Thoracic aorta (tissue), 2 donors: ENCODE measurements at places on chromosomes 1 and 21.

GRCh38 chr1:117623141-117623540 is 17.3 kb downstream of the TENT5C start:
- no peaks in the 10 kb centered on the region for H3K27me3 ChIP-seq
- no peak for DNase-seq
- H3K4me3 ChIP-seq = no peak overlapping the region

- H3K4me1 ChIP-seq = no peaks in the 10 kb centered on the region
- no peak for DNase-seq
- no peak overlapping the region for H3K27ac ChIP-seq
Observed at GRCh38 chr1:20440785-20441200, 45.2 kb downstream of the CAMK2N1 start.

GRCh38 chr1:236523704-236524141 is at the start of gene LGALS8:
Gene LGALS8 (plus strand): TSS chr1:236523982. CDS start chr1:236526071, 2,089 bp downstream.
- H3K4me1 ChIP-seq = peaks cover 14% of the 10 kb centered on the region
- peaks cover 7% of the 10 kb centered on the region for H3K36me3 ChIP-seq
- peak within 1 kb of the TSS; percentile 95 for H3K4me3 ChIP-seq
- no peaks in the 10 kb centered on the region for H3K27me3 ChIP-seq

DNA sequence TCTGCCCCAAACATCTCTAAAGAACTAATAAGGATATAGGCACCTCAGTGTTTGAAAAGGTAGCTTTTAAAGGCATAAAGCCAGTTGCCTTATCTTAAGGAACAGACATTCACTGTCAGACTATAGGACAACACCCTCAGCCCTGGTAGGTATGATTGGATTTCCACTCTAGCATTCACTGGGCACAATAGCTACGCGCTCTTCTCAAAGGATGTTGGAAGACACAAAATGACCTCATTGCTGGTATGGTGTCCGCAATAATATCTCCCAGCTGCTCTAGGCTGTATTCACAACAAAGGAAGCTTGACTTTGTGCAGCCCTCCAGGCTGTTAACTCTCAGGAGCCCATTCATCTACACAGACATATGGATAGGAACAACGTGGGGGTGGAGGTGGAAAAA is 119.4 kb upstream of the CXADR start:
- no peaks in the 10 kb centered on the region for H3K27me3 ChIP-seq
- no peak overlapping the region for H3K4me3 ChIP-seq
- H3K27ac ChIP-seq = no peak overlapping the region
- H3K36me3 ChIP-seq = no peaks in the 10 kb centered on the region

- no peak for DNase-seq
Observed at GRCh38 chr1:236865818-236866155, 70.7 kb downstream of the MTR start.

DNA sequence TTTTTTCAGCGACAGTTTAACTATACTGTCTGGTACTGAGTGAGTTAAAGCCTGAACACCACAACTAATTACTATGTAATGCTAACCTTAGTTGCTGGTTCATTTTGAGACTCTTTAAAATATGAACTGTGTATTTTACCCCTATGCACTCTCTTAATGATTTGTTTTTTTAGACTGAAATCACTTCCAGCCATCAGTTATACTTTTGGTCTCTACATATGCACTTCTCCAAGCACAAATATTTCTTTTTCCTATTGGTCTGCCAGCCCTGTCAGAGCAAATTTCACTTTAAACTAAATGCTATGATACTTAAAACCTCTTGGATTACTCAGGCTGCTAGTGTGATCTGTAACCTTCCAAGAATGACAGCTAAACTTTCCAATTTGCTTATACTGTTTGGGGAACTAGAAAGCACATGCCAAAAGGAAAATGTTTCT is 38.1 kb upstream of the SCYL3 start:
- peaks cover 23% of the 10 kb centered on the region for H3K4me1 ChIP-seq
- H3K36me3 ChIP-seq = no peaks in the 10 kb centered on the region
- no peaks in the 10 kb centered on the region for H3K27me3 ChIP-seq
- no peak for DNase-seq
- no peak overlapping the region for H3K4me3 ChIP-seq

GRCh38 chr1:111378791-111379190 is 48.7 kb downstream of the OVGP1 start:
- H3K4me3 ChIP-seq = no peak overlapping the region
- H3K27ac ChIP-seq = no peak overlapping the region
- no peak for DNase-seq
- no peaks in the 10 kb centered on the region for H3K4me1 ChIP-seq
- no peaks in the 10 kb centered on the region for H3K36me3 ChIP-seq

DNA sequence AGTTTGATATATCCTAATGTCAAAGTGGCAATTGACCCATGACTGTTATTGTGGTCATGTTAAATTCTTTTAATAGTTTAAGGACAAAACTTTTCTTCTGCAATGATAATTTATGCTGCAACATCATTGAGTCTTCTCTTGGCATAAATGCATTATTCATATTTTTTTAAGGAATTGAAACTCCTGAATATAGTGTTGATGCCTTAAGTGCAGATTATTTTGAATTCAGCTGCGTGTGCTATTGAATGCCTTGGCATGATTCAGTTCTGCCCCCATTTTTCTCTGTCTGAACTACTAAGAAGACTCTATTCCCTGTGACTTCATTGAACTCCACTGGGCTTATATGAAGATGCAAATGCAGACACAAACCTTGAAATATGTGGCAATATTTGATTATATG is 22.6 kb upstream of the NOS1AP start:
- no peak for DNase-seq
- H3K4me3 ChIP-seq = no peak overlapping the region
- H3K4me1 ChIP-seq = no peaks in the 10 kb centered on the region
- H3K27ac ChIP-seq = no peak overlapping the region
- no peaks in the 10 kb centered on the region for H3K36me3 ChIP-seq
- H3K27me3 ChIP-seq = no peaks in the 10 kb centered on the region

- no peak for DNase-seq
- no peaks in the 10 kb centered on the region for H3K27me3 ChIP-seq
- H3K27ac ChIP-seq = no peak overlapping the region
Observed at GRCh38 chr1:228318823-228319241, 87.8 kb downstream of the TRIM11 start.

DNA sequence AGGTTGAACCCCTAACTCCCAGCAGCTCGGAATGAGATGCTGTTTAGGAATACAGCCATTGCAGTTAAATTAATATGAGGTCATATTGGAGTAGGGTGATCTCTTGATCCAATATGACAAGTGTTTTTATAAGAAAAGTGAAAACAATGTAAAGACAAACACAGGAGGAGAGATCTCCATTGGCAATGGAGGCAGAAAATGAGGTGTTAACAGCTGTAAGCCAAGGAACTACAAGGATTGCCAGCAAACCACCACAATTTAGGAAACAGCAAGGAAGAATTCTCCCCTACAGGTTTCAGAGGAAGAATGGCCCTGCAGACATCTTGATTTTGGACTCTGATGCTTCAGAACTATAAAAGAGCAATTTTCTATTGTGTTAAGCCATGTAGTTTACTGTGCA is 774.3 kb downstream of the MRPL39 start:
- no peaks in the 10 kb centered on the region for H3K36me3 ChIP-seq
- no peak overlapping the region for H3K4me3 ChIP-seq
- H3K27me3 ChIP-seq = no peaks in the 10 kb centered on the region
- H3K27ac ChIP-seq = no peak overlapping the region

DNA sequence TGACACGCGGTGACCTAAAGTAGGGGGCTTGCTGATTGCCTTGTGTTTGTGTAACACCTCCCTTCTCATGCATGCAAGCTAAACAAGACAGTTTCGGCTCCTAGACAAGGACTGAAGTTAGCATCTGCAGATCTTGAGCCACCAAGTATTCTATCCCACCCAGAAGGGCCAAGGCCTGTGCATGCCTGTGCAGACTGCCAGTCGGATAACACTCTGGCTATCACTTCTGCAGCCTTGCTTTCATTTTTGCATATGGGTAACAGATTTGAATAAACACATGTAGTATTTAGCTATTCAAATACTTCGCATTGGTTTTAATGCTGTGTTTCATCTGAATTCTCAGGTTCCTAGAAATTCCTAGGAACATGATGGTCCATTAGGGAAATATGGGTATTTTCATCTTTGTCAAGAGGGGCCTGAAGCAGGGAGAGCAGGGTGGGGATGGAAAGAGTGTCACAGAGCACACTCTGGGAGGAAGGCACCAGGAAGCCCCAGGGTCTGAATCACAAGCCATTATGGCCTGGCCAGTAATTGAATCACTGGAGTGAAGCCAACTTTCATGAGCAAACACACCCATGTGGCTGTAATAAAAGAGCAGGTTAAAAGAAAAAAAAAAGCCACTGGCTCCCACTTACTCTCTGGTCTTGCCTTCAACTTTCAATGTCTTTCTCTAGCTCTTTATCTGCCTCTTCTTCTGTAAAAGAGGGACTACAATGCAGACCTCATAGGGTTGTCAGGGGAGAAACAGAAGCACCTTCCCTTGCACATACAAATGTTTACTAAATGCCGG is 28.3 kb downstream of the GADD45A start:
- DNase-seq = no peak
- H3K27me3 ChIP-seq = no peaks in the 10 kb centered on the region
- H3K4me3 ChIP-seq = no peak overlapping the region
- H3K4me1 ChIP-seq = peaks cover 53% of the 10 kb centered on the region

DNA sequence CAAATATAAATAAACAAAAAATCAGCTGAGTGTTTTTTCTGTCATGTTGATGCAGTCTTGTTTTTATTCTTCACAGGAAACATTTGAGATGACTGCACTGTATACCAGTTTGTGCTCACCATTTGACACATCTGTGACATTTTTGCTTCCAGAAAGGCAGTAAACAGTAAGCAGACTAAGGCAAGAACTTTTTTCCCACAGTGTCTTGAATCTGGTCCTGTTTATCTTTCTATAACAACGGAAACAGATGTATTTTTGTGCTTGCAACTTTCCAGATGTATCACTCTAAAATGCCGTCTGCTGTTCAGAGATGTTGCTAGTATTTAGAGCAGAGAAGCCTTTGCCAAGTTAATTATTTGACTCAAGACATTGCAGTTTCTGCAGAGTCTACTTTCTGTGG is 105.5 kb downstream of the ZC3H11B start:
- H3K4me3 ChIP-seq = no peak overlapping the region
- H3K27me3 ChIP-seq = no peaks in the 10 kb centered on the region
- H3K4me1 ChIP-seq = no peaks in the 10 kb centered on the region
- DNase-seq = no peak
- no peaks in the 10 kb centered on the region for H3K36me3 ChIP-seq

DNA sequence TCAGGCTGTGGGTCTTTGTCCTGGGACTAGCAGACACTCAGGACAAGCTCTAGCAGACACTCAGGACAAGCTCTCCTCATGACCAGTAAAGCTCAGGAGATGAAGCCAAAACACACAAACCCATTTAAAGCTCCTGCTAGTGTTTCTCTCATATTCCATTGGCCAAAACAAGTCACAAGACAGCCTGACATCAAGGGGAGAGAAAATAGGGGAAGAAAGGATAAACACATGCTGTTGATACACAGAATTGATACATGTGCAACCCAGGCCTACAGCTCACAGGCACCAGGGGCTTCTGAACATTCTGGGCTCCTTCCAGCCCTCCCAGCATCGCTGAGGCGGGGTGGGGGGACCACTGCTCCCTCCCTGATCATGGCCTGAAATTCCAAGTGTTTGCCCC is 35.3 kb downstream of the ATF3 start:
- no peak overlapping the region for H3K4me3 ChIP-seq
- H3K27me3 ChIP-seq = no peaks in the 10 kb centered on the region
- no peak overlapping the region for H3K27ac ChIP-seq
- H3K4me1 ChIP-seq = peaks cover 7% of the 10 kb centered on the region

- no peak overlapping the region for H3K4me3 ChIP-seq
- H3K27me3 ChIP-seq = no peaks in the 10 kb centered on the region
- no peak overlapping the region for H3K27ac ChIP-seq
Observed at GRCh38 chr1:216034506-216034905, 388.7 kb downstream of the USH2A start.

- H3K4me3 ChIP-seq = no peak overlapping the region
- no peaks in the 10 kb centered on the region for H3K4me1 ChIP-seq
- no peaks in the 10 kb centered on the region for H3K36me3 ChIP-seq
- DNase-seq = no peak
- no peaks in the 10 kb centered on the region for H3K27me3 ChIP-seq
- H3K27ac ChIP-seq = no peak overlapping the region
Observed at GRCh38 chr1:199002661-199003060, 363.8 kb downstream of the PTPRC start.

DNA sequence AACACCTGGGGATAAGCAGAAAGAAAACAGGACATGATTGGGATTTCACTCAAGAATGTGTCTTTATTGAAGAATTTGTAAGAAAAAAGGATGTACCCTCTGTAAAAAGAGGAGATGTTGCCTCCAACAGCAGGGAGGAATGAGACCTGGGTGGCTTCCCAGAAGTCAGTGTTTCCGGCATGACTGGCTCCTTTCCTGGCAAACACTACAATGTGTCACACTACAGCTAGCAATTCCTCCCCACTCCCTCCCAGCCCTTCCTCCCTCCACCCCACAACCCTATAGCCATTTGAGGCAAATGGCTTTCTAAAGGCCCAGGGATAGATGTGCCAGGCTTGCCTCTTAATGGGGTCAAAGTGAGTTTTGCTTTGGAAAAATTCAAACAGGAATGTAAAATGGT is 11.5 kb upstream of the COL8A2 start:
- peak; percentile 64 for DNase-seq
- peaks cover 24% of the 10 kb centered on the region for H3K36me3 ChIP-seq
- H3K27me3 ChIP-seq = no peaks in the 10 kb centered on the region
- H3K4me3 ChIP-seq = no peak overlapping the region
- peaks cover 34% of the 10 kb centered on the region for H3K4me1 ChIP-seq

DNA sequence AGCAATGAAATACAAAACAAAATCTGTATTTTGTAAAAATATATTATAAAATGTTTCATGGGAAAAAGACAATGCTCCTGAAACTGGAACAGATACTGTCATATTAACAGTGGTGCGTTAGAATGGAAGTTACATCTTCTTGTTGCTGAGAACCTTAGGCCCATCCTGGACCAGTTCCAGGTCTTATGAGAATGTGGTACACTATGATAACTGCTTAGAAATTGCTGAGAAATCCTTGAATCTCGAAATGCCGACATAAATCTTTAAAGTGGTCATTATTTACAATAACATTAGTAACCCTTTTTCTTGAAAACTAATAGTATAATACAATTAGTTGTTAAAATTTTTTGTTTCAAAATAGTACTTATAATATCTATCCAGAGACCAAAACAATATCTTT is 747.9 kb upstream of the NCAM2 start:
- no peak overlapping the region for H3K4me3 ChIP-seq
- no peaks in the 10 kb centered on the region for H3K36me3 ChIP-seq
- no peak overlapping the region for H3K27ac ChIP-seq
- no peaks in the 10 kb centered on the region for H3K4me1 ChIP-seq
- DNase-seq = no peak

GRCh38 chr1:86774305-86775295 is 70.2 kb downstream of the SH3GLB1 start:
- H3K4me3 ChIP-seq = peak overlapping the region; percentile 51
- peak overlapping the region; percentile 10 for H3K27ac ChIP-seq
- peak; percentile 36 for DNase-seq

DNA sequence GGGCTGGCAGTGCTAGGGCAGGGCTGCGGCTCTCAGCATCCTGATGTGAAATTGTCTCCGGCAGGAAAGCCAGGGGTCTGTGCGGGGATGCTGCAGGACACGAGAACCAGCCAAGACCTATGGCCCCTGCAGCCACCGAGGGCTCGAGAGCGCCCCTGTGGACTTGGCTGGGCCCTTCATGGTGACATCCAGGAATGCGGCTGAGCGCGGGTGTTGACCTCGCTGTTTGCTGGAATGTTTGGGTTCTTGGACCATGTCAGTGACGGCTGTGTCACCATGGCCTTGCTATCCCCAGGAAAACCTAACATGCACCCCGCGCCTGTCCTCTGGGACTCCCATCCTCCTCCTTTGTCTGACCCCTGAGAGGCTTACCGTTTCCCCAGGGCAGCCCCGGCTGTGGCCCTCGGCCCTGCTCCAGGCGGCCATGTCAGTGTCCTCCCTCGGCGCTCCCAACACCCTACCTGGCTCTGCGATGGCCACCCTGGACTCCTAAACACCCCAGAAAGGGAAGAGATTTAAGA is 14.3 kb upstream of the C1orf174 start:
- no peak for DNase-seq
- H3K4me3 ChIP-seq = no peak overlapping the region
- H3K27ac ChIP-seq = no peak overlapping the region
- no peaks in the 10 kb centered on the region for H3K27me3 ChIP-seq
- H3K4me1 ChIP-seq = no peaks in the 10 kb centered on the region
